ENCODE measurements at places on chromosomes 12 and 14.

- DNase-seq, result no peak
Measured at GRCh38 chr12:53798575-53798974, 46.8 kb upstream of the CISTR start.

DNA sequence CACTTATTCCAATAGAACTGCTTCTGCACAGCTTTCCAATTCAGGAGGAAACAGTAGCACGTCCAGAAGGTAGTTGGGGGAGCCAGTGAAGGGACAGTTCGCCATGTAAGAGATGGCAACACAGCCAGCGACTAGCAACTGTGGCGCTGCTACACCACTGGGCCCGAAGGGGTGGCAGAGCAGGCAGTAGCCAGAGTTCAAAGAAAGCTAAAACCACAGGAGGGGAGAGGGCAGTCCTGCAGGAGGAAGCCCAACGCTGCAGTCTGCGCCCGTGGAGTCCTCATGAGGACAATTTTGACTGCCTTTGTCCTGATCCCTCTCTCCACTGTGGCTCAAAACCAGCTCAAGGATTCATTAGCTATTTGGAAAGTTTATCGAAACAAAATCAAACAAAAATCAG, 591.2 kb downstream of the VRK1 start:
- no peak for DNase-seq

DNA sequence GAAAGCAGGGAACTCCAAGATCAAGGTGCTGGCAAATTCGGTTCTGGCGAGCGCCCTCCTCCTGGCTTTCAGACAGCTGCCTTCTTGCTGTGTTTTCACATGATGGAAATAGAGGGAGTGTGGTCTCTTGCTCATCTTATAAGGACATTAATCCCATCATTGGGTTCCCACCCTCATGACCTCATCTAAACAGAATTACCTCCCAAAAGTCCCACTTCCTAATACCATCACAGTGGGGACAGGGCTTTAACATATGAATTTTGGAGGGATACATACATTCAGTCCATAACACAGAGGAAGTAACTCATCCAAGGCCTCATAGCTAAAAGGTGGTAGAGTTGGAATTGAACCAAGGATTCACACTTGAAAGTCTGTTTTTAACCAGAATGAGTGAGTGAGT, 28.6 kb downstream of the DYRK2 start:
- no peak for DNase-seq

DNA sequence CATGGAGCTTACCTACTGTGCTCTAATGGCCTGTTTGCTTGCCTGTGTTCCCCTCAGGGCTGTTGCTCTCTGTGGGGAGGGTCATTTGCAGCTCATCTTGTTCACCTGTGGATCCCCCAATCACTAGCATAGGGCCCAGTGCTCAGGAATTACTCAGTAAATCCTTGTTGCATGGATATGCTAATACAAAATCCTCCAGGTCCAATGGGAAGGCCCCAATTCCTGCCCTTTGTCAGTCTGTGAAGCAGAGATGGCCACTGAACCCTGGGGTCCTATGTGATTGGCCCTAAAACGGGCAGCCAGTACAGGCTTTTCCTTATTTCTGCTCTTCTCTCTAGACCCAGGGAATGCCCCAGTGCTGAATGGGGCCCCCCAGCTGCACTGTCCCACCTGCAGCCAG, 44.1 kb downstream of the FOS start:
- DNase-seq, result no peak
